ENCODE measurements at places on chromosomes 13 and 19.
A peak's percentile ranks its signal among the peaks of the same experiment; 100 is the strongest.

GRCh38 chr19:41792513-41793413 is 3.6 kb upstream of the CEACAM3 start:
- DNase-seq, result peak; percentile 76

DNA sequence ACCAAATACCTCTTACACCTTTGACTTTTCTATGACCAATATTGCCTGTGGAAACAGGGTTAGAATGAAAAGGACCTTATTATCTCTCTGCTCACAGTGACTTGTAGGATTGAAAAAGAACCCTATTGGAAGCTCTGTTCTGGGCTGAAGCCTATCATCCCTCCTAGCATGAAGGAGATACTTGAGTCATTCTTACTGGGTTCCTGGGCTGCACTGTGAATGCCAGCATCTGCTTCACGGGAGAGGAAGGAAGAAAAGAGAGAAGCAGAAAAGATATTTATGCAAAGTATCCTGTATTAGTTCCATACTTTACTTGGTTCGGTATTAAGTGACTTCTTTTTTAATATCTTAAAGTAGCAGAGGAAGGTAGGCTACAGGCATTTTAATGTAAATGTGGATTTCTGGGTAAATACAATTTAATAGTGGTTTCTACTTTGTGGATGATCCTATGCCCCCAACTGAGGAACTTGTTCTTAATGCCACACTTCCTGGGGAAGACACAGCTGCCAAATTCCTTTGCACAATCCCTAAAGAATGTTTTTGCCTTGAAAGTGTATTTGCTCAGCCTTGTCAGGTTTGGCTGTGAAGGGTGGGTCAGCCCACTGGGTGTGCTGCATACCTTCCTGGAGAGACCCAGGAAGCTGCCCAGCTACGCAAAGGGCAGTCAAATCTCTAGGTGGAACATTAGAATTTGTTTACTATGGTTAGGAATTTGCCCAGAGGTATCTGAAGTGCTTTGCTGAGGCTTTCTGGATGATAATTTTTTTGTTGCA is 13.7 kb upstream of the SCEL start:
- no peak for DNase-seq

GRCh38 chr13:45047394-45048310 is 58.3 kb downstream of the GPALPP1 start:
- peak; percentile 93 for DNase-seq

GRCh38 chr19:18478545-18479311 is 40.8 kb upstream of the ISYNA1 start:
- peak; percentile 81 for DNase-seq

GRCh38 chr13:27182054-27182453 is 10.4 kb upstream of the USP12 start:
- DNase-seq, result no peak

- DNase-seq, result no peak
Measured at GRCh38 chr13:75339635-75340374, 142.2 kb downstream of the TBC1D4 start.

GRCh38 chr13:113064534-113065405 is 40.8 kb upstream of the F7 start:
- no peak for DNase-seq

DNA sequence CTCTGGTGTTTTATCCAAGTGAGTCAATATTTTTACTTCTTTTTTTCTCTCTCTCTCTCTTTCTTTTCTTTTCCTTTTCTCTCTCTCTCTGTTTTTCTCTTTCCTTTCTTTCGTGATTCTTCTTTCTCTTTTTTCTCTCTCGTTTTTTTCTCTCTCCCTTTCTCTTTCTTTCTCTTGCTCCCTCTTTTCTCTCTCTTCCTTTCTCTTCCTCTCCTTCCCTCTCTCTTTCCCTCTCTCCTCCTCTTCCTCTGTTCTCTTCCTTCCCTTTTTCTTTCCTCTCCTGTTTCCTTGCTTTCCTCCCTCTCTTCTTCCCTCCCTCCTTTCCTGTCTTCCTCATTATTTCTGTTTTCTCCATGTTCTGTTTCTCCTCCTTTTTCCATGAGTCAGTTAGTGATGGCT is 641.5 kb downstream of the FGF9 start:
- DNase-seq, result no peak

DNA sequence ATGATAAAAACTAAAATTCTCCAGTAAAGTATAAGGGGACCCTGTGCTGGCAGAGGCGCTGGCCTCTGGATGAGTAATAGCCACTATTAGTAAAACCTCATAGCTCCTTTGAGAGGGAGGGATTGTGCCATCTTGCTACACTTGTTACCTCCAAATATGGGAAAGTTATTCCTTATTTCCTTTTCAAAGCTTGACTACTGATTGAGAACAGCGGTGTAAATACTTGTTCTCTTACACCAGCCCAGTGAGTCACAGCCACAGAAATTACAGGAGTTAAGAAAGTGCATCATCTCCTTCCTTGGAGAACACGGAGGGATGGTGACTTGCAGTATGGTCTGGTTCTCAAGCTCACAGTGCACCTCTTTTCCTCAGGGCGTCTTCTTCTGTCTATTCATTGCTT is 379.0 kb downstream of the EFNB2 start:
- no peak for DNase-seq

- DNase-seq, result no peak
Measured at GRCh38 chr19:30781519-30781918, 409.3 kb downstream of the ZNF536 start.

GRCh38 chr19:16030964-16031871 is 45.1 kb upstream of the TPM4 start:
- DNase-seq, result no peak

DNA sequence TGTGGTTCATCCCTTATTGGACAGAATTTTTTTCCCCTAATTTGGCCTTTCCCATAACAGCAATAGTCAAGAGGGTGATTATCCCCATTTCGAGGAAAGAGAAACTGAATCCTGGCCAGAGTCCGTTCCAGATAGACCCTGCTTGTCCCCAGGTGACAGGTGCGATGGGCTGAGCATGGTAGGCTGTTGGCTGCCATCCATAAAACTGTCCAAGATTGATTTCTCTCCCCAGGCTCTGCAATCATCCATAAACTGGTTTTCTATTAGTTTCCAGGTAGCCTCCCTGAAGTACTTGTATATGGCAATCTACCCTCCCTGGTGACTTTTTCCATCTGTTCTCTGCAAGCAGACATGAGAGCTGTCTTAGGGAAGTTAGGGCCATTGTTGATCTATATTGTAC is 25.4 kb downstream of the SERP2 start:
- no peak for DNase-seq

DNA sequence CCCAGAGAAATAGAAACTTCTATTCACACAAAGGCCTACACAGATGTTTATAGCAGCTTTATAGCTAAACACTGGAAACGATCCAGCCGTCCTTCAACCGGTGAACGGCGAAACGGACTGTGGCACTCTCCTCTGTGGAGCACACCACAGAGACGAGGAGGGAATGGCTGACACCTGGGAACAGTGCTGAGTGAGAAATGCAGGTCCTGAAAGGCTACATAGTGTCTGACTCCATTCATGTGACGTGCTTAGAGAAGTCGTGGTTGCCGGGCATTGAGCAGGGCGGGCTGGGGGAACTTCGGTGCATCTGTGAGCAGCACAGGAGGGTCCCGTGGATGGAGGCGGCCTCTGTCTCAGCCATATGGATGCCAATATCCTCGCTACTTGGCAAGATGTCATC is 3.1 kb upstream of the GRK1 start:
- no peak for DNase-seq

GRCh38 chr19:38076337-38076736 is 147.7 kb downstream of the DPF1 start:
- no peak for DNase-seq

DNA sequence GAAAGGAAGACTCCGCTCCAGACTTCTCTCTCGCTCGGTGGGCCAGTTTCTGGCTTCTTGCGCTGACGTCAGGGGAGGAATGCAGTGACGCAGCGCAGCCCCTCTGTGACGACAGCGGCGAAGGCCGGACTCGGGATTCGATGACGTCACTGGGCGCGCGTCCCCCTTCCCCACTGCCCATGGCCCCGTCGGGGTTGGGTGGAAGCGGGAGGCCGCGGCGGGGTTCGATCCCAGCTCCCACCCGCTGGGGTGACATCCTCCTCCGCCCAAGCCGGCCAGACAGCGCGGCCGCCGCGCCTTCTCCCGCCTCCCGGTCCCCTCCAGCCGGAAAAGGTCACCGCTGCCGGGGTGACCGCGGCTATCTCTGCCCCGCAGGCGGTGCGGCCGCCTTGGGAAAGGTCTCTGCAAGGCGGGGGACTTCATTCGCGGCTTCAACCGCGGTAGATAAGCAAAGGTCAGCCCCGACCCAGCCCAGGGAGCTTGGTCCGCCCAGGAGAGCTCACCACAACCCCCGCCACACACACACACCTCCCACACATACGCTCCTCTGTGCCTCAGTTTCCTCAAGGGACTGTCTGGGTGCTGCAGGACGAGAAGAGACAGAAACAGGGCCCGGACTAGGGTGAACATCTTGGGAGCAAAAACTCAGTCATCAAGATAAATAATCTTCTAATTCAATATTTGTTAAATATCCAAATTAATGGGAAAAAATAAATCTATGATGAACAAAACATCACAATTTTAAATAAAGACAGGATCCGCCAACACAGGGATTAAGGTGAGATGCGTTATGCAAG is 844 bp upstream of the RFX1 start:
- peak; percentile 84 for DNase-seq

GRCh38 chr13:100315522-100315921 is 226.6 kb downstream of the PCCA start:
- no peak for DNase-seq

DNA sequence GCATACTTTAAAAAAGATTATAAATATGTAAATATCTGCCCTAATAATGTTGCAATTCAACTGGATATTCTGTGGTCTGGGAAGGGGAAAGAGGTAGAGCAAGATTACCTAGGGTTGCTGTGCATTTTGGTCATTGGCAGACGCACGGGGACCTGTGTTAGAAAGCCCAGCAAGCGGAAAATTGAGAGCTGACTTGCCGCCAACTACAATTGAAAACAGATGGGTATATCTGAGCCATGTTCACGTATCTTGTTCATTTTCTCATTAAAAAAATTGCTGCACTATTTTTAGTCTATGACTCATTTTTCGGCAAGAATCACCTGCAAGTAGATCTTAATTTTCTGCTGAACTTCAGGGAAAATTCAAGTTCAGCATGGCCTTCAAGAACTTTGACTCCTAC is 308.5 kb upstream of the TMTC4 start:
- DNase-seq, result no peak

DNA sequence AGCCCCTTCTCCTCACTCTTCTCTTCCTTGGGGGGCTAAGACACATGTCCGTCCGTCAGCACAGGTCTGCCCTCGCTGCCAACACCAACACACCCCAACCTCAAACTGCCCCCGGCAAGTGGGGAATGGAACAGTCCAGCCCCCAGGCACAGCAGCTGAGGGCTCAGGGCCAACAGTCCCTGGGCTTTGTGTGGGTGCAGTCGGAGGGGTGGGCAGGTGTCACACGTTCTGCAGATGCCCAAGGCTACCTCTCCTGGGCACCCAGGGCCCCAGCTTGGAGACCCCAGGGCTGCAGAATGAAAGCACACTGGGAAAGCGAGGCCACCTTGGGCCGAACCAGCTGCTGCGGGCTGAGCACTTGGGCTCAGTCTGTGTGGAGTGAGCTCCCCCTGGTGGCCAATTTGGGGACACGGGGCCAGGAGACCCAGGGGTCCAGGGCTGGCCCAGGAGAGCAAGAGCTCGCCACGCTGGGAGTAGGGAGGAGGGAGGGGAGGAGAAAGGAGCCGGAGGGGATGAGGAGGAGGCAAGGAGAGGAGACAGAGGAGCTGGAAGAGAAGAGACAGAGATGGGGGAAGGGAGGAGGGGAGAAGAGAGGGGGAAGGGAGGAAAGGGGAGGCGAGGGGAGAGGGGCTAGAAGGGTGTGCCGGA is 14.0 kb upstream of the ATP8B3 start:
- DNase-seq, result peak; percentile 84

GRCh38 chr13:113028336-113029060 is 59.5 kb downstream of the MCF2L start:
- no peak for DNase-seq

- no peak for DNase-seq
Measured at GRCh38 chr19:4972509-4973230, 3.8 kb downstream of the KDM4B start.

DNA sequence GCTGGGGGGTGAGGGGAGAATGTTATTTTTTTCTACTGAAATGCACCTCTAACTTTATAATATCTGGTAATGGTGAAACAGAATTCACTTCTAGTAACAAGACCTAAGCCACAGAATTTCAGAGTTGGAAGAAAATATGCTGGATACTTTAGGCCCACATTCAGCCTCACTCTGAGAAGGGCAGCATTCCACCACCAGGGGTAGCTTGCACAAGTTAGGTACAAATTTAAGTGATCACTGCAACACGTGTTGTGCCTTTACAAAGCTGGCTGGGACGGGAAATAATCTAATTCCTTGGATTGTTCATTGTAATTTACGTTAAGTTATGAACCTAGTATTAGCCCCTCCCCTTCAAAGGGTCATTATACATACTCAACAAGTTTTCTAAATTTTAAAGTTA is 192.3 kb downstream of the RGCC start:
- peak; percentile 15 for DNase-seq

GRCh38 chr13:44373601-44374347 is at the start of gene SERP2:
Gene SERP2 (plus strand): TSS chr13:44373824. CDS start chr13:44374026, 202 bp downstream.
- peak; percentile 56 for DNase-seq

DNA sequence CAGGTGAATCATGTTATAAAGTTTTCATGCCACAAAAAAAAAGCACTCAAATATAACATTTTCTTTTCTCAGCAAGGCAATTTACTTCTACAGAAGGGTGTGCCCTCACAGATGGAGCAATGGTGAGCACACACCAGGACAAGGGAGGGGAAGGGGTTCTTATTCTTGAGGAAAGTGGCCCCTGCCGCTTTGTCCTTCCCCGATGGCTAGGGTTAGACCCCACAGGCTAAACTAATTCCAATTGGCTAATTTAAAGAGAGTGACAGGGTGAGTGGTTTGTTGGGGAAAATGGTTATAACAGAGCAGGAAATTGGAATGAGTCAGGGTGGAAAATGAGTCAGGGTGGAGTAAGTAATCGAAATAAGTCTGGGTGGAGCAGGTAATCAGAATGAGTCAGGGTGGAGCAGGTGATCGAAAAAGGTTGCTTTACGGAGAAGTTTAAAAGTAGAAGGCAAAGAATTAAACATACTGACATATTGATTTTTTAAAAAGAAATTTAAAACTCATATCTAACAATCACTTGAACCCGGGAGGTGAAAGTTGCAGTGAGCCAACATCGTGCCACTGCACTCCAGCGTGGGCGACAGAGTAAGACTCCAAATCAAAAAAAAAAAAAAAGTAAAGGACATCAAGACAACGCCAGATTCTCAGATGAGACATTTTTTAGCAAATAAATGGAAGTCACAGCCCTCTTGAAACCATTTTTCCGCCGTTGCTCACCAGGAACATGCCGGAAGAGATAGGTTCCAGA is 813 bp downstream of the ZNF562 start:
- peak; percentile 74 for DNase-seq

All from hematopoietic multipotent progenitor cell treated with erythropoietin and hydrocortisone succinate and interleukin-3 and kit ligand, for 6 days (in vitro differentiated cells).